ENCODE measurements at places on chromosomes 1 and 21. TPM values are rescaled to one million over a fixed set of nuclear protein-coding genes. Genes with fewer than 3 reads are reported as not detected.

GRCh38 chr1:20431176-20431460 is 54.9 kb downstream of the CAMK2N1 start:
- H3K36me3 ChIP-seq: no peaks in the 10 kb centered on the region
- H3K27ac ChIP-seq: no peak overlapping the region
- no peak overlapping the region for H3K4me3 ChIP-seq
- H3K27me3 ChIP-seq: no peaks in the 10 kb centered on the region

- H3K4me1 ChIP-seq: no peaks in the 10 kb centered on the region
- H3K27ac ChIP-seq: no peak overlapping the region
- H3K27me3 ChIP-seq: no peaks in the 10 kb centered on the region
- no peaks in the 10 kb centered on the region for H3K36me3 ChIP-seq
- no peak overlapping the region for H3K4me3 ChIP-seq
These were observed 18.7 kb upstream of the POFUT2 start for GRCh38 chr21:45306453-45306831.

DNA sequence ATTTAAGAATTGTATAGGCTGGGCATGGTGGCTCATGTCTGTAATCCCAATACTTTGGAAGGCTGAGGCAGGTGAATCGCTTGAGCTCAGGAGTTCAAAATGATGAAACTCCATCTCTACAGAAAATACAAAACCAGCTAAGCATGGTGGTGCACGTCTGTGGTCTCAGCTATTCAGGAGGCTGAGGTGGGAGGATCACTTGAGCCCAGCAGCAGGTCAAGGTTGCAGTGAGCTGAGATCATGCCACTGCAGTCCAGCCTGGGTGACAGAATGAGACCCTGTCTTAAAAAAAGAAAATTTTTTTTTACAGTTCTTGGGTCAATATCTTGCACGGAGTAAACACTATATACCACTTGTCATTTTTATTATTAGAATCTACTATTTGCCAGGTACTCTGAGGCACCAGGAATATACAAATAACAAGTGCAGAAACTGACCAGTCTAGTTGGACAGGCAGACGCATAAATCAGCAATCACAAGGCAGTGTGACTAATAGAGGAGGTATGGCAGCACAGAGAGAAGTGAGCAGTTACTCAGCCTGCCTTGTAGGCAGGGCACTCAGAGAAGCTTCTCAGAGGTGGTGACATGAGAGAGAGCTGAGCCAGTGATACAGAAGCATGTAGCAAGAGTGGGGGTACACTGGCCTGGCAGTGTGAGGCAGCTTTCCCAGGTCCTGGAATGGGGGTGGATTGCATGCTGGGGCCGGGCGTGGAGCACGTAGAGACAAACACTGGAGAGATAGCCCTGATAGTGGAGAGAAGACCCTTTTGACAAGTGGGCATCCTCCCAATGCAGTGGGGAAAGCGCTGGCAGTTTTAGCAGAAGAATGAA is 8.0 kb downstream of the PHLDA3 start:
- no peak overlapping the region for H3K27ac ChIP-seq
- DNase-seq: no peak
- peaks cover 12% of the 10 kb centered on the region for H3K4me1 ChIP-seq
- peaks cover 6% of the 10 kb centered on the region for H3K36me3 ChIP-seq

DNA sequence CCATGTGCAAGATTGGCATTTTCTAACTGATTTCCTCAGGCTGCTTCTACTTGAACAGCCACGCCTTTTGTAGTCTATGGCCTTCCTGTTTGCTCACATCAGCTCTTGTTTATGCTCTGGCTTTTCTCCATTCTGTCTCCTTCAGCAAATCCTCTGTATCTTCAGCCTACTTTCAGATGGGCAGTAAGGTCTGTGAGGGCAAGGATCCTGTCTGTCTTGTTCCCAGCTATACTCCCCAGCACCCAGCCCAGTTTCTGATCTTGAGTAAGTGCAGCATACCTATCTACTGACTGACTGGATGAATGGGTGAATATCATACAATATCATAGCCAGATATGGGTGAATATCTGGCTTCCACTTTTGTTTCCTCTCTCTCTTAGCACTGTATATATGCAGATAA is 438.1 kb downstream of the LMO4 start:
- H3K27ac ChIP-seq: no peak overlapping the region
- no peaks in the 10 kb centered on the region for H3K27me3 ChIP-seq
- no peaks in the 10 kb centered on the region for H3K36me3 ChIP-seq
- H3K4me3 ChIP-seq: no peak overlapping the region
- H3K4me1 ChIP-seq: no peaks in the 10 kb centered on the region

GRCh38 chr1:17735348-17735747 is 19.8 kb upstream of the ACTL8 start:
- no peaks in the 10 kb centered on the region for H3K36me3 ChIP-seq
- H3K27ac ChIP-seq: no peak overlapping the region
- H3K4me3 ChIP-seq: no peak overlapping the region

- H3K4me3 ChIP-seq: peak overlapping the region; percentile 66
- H3K4me1 ChIP-seq: peaks cover 12% of the 10 kb centered on the region
- peak overlapping the region; percentile 85 for H3K27ac ChIP-seq
- H3K27me3 ChIP-seq: no peaks in the 10 kb centered on the region
- no peaks in the 10 kb centered on the region for H3K36me3 ChIP-seq
These were observed 683 bp downstream of the LRRC8B start for GRCh38 chr1:89525169-89525855.

DNA sequence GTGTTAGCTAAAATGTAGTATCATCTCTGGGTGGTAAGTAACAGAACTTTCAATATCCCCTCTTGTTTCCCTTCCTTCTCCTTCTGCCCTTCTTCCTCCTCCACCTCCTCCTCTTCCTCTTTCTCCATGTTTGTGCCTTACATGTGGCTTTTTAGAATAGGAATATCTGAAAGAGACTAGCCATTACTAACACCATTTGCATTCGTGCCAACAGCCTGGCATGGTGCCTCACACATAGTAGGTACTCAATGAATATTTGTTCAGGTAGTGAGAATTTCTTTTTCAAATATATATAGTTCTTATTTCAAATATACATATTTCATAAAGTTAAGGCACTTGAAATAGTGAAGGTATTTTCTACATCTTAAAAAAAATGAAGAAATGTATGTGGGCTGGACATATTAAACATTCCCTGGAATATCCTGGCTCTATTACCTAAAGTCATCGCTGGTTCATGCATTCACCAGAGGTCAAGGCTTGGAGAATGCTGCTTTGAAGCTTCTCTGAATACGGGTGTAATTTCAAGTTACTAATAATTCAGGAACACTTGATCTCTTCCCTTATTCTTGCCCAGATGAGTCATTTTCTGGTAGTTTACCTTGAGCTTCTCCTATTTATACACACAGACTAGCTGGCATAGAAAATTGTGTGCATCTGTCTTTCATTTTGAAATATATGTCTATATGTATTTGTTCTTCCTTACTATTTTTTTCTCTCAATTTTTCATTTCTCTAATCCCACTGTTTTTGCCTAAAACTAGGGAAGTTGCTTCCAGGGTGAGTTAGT is 319.4 kb downstream of the TGFB2 start:
- DNase-seq: no peak
- H3K27me3 ChIP-seq: no peaks in the 10 kb centered on the region
- H3K4me3 ChIP-seq: no peak overlapping the region
- H3K4me1 ChIP-seq: no peaks in the 10 kb centered on the region
- H3K27ac ChIP-seq: no peak overlapping the region

GRCh38 chr1:83123019-83123418 is 875.9 kb downstream of the TTLL7 start:
- no peaks in the 10 kb centered on the region for H3K27me3 ChIP-seq
- H3K36me3 ChIP-seq: no peaks in the 10 kb centered on the region
- no peak overlapping the region for H3K4me3 ChIP-seq
- DNase-seq: no peak
- no peaks in the 10 kb centered on the region for H3K4me1 ChIP-seq
- no peak overlapping the region for H3K27ac ChIP-seq

Gene EXTL1
- total RNA-seq: not detected

Gene CNR2
- total RNA-seq: 15.1 TPM
